ENCODE measurements at places on chromosomes 7 and 10.

- peak; percentile 16 for DNase-seq
Measured at GRCh38 chr10:73586583-73586984, 4.6 kb downstream of the USP54 start.

DNA sequence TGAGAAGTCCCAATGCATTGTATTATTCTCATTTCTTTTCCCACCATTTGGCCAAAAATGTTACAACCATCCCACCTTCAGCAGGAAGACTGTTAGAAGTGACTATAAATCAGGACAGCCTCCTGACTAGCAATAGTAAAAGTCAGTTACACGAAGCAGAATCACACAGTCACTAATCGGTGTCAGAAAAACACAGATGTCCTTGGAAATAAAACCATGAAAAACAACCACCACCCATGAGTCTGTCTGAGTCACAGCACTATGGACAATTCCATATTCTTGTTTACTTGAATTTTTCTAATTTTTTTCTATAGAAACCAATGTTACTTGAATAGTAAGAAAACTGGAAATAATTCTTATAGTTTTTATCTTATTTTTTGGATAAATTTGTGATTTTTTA, 81.9 kb upstream of the FRMD4A start:
- DNase-seq: no peak

DNA sequence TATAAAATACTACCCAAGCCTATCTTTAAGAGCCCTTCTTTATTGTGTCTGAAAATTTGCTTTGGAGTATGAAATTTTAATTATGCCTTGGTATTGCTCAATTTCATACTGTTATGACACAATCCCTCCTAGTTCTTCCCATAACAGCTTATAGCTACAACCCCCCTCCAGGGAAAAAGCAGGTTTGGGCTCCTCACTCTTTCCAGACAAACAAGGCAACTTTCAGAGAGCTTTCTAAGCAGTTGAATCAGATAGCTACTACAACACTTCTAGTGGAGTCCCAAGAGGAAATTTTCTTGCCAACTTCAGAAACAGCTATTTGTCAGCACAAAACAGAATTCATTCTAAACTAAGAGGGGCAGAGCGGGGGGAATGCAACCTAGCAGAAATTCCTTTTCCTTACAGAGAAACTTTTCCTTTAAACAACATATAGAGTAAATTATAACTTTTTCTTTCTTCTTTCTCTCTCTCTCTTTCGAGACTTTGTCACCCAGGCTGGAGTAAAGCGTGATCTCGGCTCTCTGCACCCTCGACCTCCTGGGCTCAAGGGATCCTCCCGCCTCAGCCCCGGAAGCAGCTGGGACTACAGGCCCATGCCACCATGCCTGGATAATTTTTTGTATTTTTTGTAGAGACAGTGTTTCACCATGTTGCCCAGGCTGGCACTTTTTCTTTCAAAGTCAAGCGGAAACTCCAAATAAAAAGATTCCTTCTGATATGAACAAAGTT, 26.0 kb upstream of the JMJD1C start:
- DNase-seq: peak; percentile 21

- no peak for DNase-seq
Measured at GRCh38 chr7:133812877-133813276, 314.3 kb upstream of the LRGUK start.

- no peak for DNase-seq
Measured at GRCh38 chr10:88165849-88166271, 302.4 kb downstream of the PTEN start.

DNA sequence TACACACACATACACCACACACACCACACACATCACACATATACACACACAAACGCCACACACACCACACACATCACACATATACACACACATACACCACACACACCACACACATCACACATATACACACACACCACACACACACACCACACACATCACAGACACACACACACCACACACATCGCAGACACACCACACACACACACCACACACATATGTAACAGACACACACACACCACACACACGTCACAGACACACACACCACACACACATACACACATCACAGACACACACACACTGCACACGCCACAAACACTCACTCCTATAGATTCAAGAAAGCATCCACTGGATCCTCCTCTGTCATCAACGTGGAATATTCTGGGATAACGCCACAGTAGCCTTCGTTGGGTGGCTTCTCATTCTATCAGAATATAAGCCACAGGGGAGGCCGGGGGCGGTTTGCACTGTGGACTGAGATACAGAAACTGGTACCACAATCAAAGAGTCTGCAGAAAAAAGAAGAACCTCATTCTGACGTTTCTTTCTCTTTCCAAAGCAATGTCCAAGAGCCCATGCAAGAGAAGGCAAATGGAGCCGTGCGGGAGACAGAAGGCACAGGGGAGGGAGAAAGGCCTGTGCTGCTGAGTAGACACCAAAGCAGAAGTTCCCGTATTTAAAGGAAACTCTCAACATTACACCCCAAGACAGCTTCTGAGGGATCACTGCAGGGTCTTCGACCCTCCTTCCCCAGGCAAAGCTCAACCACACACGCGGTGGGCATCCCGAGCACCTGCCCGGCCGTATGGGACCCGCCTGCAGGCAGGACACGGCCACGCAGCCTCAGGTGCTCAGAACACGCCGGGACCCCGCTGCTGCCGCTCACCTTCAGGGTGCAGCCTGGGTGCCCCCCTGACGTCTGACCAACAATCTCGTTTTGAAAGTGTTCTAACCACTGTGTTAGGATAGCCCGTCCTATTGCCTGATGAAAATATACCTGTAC, 321.2 kb downstream of the DNAJB6 start:
- DNase-seq: no peak

GRCh38 chr10:117074621-117075020, 63.4 kb downstream of the VAX1 start:
- DNase-seq: no peak

DNA sequence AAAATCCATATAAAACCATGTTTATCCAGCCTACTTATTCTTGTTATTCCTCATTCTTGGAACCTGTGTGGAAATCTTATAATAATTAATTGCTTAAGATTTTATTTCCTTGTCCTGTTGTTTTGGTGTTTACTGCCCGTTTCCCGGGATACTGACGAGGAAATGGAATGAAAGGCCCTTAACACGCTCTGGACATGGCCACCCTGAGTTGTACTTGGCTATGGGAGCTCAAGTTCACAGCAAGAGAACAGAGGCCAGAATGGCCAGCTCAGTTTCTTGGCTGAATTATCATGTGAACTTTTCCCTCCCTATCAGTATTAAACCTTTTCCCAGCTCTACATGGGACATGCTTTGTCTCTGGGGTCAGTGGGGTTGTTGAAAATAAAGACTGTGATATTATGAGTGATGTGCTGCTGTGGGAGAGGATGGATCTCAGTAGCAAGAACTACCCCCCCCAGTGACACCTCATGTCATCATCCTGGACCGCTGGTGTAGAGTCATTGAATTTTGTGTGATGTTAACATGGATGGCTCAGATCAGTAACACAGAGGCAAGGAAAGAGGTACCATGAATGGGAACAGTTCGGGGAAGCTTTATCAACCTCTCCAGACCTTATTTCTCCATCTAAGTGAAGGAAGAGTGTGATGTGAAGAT, 87.0 kb upstream of the IGFBP3 start:
- no peak for DNase-seq

- no peak for DNase-seq
Measured at GRCh38 chr7:15581352-15581951, 19.6 kb upstream of the AGMO start.

DNA sequence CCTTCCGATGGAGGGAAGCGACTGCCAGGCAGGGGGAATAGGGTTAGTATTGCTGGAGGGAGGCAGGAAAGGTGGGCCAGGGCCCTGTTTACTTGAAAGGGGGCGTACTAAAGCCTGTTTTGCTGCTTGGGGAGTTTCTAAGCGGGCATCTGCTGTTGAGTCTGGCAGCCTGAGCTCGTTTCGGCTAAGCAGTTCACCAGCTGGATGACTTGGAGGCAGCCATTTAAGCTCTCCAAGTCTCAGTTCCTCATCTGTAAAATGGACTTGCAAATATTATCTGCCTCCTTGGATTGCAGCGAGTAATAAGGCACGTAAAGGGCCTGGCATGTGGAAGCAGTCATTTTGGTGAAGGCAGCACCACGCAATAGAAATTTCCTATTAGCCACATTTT, 44.0 kb downstream of the LDB3 start:
- DNase-seq: no peak

GRCh38 chr7:128880791-128881457, 18.3 kb downstream of the ATP6V1F start:
- no peak for DNase-seq

- DNase-seq: no peak
Measured at GRCh38 chr7:158073845-158074840, 513.5 kb downstream of the PTPRN2 start.

- DNase-seq: no peak
Measured at GRCh38 chr10:96660297-96660696, 60.0 kb downstream of the PIK3AP1 start.

GRCh38 chr7:9189703-9190102, 756.3 kb downstream of the NXPH1 start:
- DNase-seq: no peak

GRCh38 chr10:18409599-18410397, 241.6 kb downstream of the NSUN6 start:
- no peak for DNase-seq

- DNase-seq: no peak
Measured at GRCh38 chr10:29270883-29271282, 18.0 kb upstream of the LYZL1 start.

GRCh38 chr10:23499372-23500132, 60.7 kb downstream of the OTUD1 start:
- no peak for DNase-seq

GRCh38 chr7:88132725-88133124, 87.1 kb downstream of the SRI start:
- no peak for DNase-seq

GRCh38 chr7:123535517-123535916, 1.1 kb upstream of the IQUB start:
- no peak for DNase-seq

DNA sequence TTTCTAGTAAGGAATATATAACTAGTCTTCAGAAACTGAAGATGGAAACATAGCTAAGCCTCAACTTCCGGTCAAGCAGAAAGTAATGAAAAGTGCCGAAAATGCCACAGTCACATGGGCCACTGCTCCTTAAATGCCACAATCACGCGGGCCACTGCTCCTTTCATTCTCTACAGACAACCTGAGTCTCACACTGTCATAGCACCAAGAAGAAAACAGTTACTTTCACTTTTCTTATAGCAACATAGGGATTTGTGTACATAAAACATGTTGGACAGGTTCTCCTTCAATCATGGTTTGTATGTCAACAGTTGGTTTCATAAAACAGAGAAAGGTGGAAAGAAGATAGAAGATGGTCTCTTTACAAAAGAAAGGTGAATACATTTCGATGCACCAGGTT, 48.6 kb upstream of the NOBOX start:
- DNase-seq: no peak

DNA sequence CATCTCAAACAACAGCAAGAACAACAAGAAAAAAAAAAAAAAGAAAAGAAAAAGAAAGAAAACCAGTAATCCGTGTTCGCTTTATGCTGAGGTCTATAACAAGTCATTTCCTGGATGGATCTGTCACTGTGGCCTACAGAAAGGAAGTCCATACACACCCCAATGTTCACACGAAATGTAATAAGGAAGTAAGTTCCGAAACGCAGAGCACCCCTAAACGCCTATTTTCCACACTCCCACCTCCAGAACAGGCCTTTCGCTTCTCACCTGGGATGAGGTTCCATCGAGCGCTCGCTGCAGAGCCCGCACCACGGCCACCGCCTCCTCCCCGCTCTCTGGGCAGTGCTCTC, 735 bp downstream of the ZNF394 start:
- no peak for DNase-seq

- peak; percentile 63 for DNase-seq
Measured at GRCh38 chr10:119030421-119031250, 1.1 kb downstream of the NANOS1 start.

DNA sequence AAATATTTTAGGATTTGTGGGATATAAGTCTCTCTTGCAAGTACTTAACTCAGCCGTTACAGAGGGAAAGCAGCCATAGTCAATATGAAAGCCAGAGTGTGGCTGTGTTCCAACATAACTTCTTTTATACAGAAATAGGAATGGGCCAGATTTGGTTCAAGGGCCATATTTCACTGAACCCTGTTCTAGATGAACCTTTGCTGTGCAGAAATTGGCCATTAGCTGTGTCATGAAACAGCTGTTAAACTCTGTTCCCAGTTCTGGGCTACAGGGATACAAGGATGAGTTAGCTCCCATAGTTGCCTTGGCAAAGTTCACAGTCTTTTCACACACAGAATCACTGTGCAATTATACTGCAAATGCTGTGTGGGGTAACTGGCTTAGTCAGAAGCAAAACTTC, 213.9 kb upstream of the LRRN3 start:
- DNase-seq: no peak

DNA sequence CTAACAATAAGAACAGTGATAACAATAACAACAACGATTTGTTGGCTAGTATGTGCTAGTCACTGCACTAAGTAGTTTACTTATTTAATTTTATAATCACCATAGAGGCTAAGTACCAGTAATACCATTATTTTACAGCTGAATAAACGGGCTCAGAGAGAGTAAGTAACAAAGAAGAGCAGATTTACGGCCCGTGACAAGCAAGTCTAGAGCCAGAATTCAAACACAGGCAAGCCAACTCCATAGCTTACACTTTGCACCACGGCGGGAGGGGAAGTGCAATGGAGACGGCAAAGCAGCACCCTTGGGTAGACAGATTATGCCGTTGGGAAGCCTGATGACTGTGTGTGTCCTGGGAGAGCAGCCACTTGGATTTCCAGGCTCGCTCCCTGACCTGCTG, 1.2 kb upstream of the OR6V1 start:
- DNase-seq: no peak

DNA sequence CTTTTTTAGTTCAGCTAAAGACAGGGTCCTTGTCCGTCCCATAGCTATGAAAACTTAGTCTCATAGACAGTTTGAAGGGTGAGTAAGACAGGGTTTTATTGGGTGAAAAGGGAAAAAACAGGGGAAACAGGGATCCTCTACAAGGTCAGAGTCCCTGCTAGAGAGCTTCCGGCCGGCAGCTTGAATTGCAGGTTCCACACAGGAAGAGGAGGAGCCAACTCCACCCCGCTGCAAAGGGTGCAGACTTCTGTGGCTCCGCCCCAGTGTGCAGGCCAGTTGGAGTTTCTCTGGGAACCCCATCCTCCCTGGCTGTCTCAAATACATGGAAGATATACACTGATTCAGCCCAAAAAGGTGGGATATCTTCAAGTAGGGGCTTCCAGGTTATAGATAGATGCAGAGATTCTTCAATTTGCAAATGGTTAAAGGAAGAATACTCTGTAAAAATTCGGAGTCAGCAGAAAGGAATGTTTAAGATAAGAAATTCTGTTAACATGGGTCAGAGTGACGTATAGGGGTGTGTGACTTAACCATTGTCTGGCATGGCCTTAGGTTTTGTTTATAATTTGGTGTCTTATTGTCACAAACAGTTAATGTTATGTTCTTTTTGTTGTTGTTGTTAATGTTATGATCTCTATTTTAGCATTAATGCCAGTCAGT, 34.6 kb upstream of the HECW1 start:
- no peak for DNase-seq

DNA sequence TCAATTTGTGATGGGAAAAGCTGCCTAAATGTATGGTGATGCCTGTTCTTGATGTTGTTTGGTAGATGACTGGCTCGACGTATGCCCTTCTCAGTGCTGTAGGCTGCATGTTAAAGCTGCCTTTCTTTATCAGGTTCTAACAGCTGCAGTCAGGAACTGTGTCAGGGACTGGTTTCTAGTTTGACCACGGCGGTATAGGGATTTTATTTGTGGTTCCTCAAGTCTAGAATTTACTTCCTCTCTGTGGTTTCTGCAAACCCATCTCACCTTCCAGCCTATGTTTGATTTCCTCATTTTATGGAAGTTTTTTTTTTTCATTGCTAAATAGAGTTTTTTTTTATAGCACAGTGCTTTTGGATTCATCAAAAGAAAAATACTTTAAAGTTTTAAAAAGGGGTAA, 26.5 kb downstream of the LMTK2 start:
- DNase-seq: no peak
